ENCODE measurements at places on chromosomes 5 and 9.

GRCh38 chr5:67305913-67306710, 109.5 kb upstream of the CD180 start:
- DNase-seq, result no peak

DNA sequence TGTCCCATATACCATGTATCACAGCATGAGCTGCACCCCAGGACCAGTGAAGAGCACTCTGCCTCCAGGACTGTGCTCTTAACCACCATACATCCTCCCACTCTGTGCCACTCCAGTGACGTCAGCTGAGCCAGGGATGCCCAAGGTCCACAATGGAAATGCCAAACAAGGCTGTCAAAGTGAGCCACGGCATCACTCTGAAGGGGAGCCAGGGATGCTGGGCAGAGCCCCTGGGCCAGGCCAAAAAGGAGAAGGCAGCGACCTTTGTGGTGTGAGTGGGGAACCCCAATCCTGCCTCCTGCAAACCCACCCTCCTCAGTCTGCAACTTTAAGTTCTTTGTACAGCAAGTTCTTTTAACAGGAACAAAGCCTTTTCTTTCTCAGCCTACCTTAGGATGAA, 242.7 kb downstream of the SYK start:
- DNase-seq, result no peak

DNA sequence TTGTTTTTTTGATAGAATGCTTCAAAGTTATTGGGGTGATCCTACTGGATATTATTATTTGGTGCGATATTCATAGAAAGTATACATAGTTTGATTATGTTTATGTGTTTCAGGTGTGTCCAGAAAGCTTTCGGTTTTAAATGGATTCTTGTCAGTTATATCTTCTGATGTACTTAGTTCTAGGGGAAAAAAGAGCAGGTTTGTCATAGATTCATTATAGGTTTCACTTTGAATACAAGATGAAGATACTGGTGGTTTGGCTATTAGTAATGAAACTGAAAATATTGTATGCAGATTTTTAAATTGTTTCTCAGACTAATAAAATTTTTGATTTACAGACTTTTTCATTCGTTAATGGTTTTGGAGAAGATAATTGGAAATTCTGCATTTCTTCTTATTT, 98.9 kb downstream of the MAN2A1 start:
- DNase-seq, result no peak

DNA sequence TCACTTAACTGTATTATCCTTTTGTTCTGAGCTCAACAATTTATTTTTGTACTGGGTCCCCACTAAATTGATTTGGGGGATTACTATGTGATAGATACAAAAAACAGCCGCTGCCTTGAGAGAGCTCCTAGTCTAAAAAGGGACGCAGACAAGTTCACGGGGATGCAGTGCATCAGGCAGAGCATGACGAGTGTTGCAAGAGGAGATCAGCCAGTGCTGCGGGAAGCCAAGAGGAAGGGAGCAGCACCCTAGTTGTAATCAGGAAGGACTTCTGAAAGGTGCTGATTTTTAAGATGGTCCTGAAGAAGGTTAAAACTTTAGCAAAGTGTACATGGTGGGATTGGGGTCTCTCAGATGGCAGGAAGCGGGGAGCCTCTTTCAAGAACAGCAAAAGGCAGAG, 15.8 kb downstream of the GALNT10 start:
- no peak for DNase-seq

- no peak for DNase-seq
These were observed 79.8 kb downstream of the MROH2B start for GRCh38 chr5:40991168-40991980.

- DNase-seq, result peak; percentile 28
These were observed 92.9 kb upstream of the GRHPR start for GRCh38 chr9:37329576-37329975.

- no peak for DNase-seq
These were observed 1070.0 kb downstream of the CDH12 start for GRCh38 chr5:21783074-21783679.

- no peak for DNase-seq
These were observed 2.1 kb downstream of the PCDHA2 start for GRCh38 chr5:140796718-140797095.

GRCh38 chr5:104539618-104540350, 977.2 kb upstream of the NUDT12 start:
- no peak for DNase-seq

DNA sequence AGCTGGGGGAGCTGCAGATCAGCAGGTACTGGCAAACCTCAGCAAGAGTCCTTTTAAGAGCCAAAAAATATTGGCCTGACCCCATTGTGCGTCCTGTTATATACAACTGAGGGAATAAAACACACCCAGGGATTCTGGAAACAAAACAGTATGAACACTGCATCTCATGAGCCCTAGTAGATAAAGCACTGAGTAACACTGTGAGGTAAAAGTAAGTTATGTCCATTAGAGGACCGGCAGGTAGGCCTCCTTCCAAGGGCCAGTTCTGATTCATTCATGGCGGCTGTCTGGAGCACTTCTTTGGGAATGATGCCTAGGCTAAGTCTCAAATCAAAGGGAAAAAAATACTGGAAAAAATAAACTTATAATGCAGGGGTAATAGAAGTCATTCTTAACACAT, 64.9 kb downstream of the PDE4D start:
- no peak for DNase-seq

DNA sequence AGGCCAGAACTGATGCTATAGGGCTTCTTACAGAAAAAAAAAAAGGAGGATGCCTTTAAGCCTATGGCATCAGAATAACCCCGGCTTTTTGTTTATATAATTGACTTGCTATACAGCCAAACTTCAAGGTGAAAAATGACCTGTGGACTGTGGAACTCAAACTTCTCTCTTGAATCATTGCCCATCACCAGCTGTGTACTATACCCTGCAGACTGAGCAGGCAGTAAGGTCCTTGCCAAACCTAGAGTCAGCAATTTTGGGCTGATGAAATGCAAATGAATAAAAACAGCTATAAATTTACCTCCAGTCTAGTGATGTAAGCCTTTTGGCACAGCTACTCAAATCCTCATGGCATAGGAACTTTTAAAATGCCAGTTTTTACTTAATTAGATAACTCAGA, 44.5 kb upstream of the PPP3R2 start:
- no peak for DNase-seq

- no peak for DNase-seq
These were observed 869.1 kb downstream of the NR2F1-AS1 start for GRCh38 chr5:92711956-92712355.

DNA sequence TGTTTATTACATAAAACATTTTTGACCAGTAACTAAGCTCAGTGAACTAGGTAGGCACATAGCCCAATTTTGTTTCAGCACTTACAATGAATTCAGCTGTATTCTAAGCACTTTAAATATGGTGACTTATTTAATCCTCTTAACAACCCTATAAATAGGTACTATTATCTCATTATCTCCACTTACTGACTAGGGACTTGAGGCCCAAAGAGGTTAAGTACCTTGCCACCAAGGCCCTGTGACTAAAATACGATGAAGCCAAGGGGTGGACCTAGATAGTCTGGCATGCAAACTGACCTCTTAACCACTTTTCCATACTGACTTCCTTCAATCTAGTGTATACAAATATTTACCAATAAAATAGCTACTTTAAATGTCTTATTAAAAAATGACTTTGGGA, 266.4 kb downstream of the ZNF608 start:
- no peak for DNase-seq

Data from HT-29 (cell line).